ENCODE measurements at places on chromosomes 5 and 9.

DNA sequence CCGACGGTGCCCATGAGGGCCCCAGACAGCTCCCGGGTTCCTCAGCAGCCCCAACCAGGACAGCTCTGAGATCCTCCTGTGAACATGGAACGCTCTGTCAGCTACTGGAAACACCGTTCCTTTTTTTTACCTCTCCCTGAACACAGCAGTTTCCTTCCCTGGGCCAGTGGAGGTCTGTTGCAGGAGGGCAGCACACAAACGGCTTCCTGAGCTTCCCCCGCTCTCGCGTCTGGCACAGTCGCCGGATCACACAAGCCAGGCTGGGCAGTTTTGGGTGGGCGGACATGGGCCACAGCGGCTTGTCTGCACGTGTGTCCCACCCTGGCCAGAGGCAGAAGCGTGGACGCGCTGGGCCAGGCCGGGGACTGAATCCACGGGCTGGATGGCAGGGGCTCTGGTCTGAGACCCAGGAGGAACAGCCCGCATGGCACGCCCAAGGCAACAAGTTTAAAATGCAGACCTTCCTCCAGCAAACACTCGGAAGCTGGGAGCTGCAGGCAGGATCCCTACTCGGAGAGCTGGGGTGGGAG is 106.8 kb upstream of the SARDH start:
- no peak for DNase-seq

DNA sequence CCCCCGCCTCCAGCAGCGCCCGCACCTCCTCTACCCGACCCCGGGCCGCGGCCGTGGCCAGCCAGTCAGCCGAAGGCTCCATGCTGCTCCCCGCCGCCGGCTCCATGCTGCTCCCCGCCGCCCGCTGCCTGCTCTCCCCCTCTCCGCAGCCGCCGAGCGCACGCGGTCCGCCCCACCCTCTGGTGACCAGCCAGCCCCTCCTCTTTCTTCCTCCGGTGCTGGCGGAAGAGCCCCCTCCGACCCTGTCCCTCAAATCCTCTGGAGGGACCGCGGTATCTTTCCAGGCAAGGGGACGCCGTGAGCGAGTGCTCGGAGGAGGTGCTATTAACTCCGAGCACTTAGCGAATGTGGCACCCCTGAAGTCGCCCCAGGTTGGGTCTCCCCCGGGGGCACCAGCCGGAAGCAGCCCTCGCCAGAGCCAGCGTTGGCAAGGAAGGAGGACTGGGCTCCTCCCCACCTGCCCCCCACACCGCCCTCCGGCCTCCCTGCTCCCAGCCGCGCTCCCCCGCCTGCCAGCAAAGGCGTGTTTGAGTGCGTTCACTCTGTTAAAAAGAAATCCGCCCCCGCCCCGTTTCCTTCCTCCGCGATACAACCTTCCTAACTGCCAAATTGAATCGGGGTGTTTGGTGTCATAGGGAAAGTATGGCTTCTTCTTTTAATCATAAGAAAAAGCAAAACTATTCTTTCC is 19.3 kb downstream of the CDKN2A start:
- DNase-seq = no peak

GRCh38 chr5:107779437-107779836 is 108.7 kb upstream of the EFNA5 start:
- DNase-seq = no peak

GRCh38 chr9:119334745-119335144 is 34.5 kb downstream of the BRINP1 start:
- peak; percentile 33 for DNase-seq

DNA sequence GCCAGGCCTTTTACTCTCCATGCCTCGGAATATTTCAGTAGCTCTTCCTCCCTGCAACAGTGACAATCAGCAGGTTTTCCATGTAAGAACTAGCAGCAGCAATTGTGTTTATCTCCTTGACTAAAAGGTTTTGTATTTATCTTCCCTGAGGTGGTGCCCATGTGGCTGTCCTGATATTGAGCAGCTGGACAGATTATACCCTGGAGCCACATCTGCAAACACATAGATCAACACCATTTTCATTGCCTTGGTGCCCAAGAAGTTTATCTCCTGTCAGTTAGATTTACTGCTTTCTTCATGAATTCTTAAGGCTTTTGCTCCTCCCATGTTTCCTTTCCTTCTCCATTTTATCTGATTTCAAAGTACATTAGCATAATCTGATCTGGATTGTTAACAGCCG is 378.4 kb downstream of the SPATA31D1 start:
- no peak for DNase-seq

- DNase-seq = no peak
These were observed 4.6 kb upstream of the SUSD3 start for GRCh38 chr9:93053781-93054331.

DNA sequence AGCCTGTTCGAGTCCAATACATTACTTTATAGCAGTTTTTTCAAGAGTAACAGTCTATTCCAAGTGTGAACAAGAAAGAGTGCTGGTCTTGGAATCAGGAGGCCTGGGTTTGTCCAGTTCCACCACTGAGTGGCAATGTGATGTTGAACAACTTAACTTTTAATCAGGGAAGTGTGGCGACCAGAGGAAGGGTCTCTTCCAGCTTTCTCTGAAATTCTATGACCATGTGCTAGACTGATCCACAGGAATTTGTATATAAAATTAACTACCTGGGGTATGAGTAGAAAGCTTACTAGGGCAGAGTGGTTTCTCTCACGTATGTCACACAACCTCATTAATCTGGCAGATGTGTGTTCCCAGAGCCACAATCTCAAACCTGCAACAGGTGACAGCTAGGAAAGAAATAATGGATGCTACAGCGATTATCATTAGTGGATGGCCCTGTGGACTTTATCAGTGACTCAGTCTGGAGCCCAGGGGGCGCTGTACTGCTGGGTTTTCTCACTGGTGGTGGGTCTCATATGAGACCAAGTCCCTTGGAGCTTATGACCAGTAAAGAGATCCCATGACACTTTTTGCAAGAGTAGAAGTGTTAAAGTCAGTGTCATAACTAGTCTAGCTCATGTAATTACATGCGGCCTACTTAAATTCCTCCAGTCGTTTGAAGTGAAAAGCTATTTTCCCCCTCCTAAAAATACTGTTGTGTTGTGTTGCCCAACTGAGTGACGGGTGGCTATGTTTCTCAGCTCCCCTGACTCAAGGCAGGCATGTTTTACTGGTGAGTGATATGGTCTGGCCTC is 116.5 kb downstream of the GDNF start:
- no peak for DNase-seq

GRCh38 chr5:76386360-76386759 is 16.7 kb upstream of the IQGAP2 start:
- DNase-seq = no peak

DNA sequence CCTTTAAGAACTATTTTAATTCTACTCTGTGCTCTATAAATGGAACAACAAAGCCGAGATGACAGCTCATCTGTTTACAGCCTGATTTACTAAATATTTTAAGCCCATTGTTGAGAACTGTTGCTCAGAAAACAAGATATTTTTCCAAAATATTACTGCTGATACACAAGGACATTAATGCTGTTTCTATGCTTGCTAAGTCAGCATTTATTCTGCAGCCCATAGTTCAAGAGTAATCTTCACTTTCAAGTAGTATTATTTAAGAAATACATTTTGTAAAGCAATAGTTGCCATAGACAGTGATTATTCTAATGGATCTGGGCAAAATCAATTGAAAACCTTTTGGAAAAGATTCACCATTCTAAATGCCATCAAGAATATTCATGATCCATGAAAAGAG is 208.3 kb downstream of the CDH12 start:
- DNase-seq = no peak

DNA sequence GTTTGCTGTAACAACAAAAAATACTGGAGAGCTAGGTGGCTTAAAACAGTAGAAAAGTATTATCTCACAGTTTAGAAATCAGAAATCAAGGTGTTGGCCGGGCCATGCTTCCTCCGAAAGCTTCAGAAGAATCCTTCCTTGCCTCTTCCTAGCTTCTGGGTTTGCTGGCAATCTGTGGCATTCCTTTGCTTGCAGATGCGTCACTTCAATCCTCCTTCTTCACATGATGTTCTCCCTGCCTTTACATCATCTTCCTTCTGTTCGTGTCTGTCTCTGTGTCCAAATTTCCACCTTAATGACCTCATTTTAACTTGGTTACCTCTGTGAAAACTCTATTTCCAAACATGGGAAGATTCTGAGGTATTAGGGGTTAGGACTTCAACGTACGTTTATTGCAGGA is 90.4 kb upstream of the CHD1 start:
- DNase-seq = no peak

DNA sequence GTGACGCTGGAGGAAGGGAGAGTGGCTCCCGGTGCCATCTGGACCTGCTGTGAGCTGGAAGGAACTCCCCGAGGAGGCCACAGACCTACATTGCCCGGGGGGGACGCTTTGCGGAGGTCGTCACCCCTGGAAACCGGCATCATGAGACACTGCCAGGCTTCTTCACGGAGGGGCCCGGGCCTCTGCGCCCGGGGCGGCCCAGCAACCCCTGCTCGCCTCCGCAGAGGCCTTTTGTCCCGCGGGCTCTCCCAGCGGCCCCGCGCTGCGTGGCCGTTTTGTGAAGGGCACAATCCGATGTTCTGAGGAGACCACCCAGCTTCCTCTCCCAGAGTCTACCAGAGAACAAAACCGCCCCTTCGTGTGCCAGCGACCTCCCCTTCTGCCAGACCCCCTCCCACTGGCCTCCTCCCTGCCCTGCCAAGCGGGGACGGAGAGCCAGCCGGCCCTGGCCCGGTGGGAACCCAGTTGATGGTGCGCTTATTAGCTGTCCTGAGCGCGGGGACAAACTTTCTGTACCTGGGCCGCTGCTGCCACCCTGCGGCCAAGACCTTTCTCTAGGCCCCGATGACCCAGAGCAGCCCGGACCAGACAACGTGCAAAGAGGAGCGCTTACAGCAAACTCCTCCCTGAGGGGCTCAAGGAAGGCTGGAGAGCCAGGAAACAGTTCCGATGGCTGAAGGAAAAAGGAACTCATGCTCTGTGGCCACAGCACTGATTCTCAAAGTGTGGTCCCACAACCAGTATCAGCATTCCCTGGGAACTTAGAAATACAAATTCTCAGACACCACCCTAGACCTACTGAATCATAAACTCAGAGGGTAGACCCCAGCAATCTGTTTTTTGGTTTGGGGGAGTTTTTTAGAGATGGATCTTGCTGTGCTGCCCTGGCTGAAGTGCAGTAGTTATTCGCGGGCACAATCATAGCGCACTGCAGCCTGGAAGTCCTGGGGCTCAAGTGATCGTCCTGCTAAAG is 86.7 kb downstream of the SLC1A3 start:
- DNase-seq = peak; percentile 78

DNA sequence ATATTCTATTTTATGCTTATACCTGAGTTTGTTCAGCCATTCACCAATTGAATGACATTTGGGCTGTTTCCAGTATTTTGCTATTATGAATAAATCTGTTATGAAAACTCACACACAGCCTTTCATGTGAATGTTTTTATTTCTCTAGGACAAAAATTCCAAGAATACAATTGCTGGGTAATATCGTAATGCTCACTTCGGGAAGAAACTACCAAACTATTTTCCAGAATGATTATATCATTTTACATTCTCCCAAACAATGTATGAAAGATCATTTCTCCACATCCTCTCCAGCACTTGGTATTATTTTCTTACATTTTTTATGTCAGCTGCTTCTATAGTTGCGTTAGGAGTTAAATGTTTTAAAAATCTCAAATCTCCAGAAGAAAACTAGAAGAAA is 58.3 kb upstream of the LHFPL2 start:
- DNase-seq = no peak

DNA sequence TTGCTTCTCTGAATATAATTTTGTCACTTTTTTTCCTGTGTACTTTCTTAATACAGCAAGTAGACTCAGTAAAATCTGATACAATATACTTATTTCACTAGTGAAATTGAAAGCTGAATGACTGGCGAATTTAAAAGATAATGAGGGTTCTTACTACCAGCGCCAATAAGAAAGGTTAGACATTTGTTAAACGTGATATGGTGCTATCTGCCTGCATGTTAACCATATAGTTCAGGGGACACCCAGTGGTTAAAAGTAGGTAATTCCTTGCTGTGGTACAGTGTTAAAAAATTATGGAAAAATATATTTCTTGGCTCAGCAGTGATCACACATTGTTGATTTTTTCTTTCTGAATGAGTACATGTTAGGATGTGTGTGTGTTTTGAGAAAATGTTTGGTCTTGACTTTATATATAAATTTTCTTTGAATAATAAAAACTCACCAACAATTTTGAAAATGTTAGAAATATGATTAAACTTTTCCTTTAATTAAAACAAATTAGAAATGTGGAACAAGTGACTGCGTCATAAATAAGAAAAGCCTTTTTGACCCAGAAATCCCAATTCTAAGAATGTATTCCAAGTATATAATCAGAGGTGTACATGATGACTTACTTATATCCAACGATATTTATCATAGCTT is 25.8 kb downstream of the CAST start:
- DNase-seq = peak; percentile 57

DNA sequence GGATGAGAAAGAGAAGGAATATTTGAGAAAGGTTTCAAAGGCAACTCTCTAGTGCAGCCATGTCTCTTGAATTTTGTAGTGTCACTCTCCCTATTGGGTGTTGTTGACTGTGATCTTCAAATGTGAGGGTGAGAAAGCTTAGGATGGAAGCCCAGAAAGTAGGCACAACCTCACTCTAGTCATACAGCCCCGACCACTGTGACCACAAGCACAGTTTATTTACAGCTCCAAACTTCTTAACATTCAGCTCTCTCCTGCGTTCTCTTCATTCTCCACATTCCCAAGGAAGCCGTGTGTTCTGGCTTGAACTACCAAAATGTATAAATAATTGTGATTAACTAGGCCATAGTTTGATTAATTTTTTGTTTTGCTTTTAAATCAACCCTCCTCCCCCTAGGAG is 542.9 kb downstream of the LRRC70 start:
- DNase-seq = no peak

DNA sequence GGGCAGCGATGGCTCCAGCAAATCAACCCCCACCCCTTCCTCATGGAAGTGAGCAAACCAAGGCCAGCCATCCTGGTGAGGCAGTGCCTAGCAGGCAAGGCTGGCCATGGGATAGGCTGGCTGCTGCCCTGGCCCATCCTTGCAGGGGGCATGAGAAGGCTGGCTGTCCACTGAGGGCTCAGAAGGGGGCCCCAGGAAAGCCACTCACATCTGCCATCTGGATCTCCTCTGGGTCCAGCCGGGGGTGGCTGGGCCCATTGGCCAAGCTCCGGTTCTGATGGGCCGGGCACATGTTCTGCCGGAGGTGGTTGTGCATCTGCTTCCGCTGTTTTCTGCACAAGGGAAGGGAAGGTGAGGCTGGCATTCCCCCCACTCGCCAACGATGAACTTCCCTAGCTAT is 57.1 kb downstream of the PSD2 start:
- no peak for DNase-seq

- no peak for DNase-seq
These were observed 42.7 kb downstream of the NKD2 start for GRCh38 chr5:1051366-1051720.

GRCh38 chr5:94505327-94506068 is 112.9 kb downstream of the KIAA0825 start:
- no peak for DNase-seq

All from brain (organoid and tissue), 16 donors.